ENCODE measurements at places on chromosomes 6 and 20.

- DNase-seq = no peak
Observed at GRCh38 chr6:118016532-118016931, 109.5 kb downstream of the SLC35F1 start.

GRCh38 chr6:50520326-50521266 lies 192.7 kb upstream of the TFAP2D start:
- DNase-seq = no peak

DNA sequence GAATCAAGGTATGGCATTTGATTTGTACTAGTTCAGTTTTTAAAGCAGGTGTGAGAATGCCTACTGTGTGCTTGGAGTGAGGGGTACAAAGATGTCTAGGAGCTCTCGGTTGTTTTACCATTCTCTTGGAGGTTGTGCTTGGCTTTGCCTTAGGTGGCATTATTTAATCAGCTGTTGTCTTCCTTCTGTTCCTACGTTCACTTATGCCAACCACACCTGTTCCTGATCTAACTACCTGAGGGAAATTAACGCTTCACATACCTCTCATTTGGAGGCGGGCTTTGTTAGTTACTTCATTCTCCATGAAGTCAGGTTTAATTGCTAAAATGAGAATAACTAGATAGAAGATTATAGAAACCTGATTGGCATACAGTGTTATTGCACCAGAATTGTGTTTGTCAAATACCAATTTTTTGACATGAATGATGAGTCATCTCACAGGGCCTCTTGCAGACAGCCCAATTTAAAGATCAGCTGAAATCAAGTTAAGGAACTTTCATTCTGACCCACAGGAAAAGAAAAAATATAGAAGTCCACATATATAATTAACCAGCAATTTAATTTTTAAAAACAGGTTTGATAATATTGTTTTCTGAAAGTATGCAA lies 24.8 kb upstream of the PBOV1 start:
- no peak for DNase-seq

- DNase-seq = no peak
Observed at GRCh38 chr6:139757784-139758183, 383.3 kb upstream of the CITED2 start.

GRCh38 chr20:4195499-4195898 lies 180.1 kb upstream of the RNF24 start:
- DNase-seq = no peak
